ENCODE measurements at places on chromosomes 5 and 9.

GRCh38 chr5:5132234-5132633, 7.9 kb upstream of the ADAMTS16 start:
- no peak for DNase-seq

- no peak for DNase-seq
Measured at GRCh38 chr9:22446950-22447617, 460 bp downstream of the DMRTA1 start.

GRCh38 chr5:107919361-107919760, 248.6 kb upstream of the EFNA5 start:
- no peak for DNase-seq

DNA sequence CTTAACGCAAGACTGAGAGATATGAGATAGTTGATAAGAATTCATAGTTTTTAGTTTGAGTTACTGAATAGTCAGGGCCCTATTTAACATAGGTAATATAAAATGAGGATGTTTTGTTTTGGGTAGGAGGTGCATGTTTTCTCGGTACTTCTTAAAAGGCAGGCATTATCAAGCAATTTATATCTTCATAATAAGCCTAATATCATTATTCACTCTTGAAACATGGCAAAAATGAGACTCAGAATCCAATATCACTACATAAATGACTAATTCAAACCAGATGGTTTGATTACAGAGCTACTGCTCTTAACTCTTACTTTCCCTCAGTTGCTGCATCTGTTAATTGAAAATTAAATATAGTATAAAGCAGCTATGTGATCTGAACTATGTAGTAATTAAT, 2038.7 kb downstream of the EFNA5 start:
- no peak for DNase-seq

GRCh38 chr5:73764586-73764985, 138.6 kb downstream of the ARHGEF28 start:
- no peak for DNase-seq

- DNase-seq: no peak
Measured at GRCh38 chr9:82255481-82256176, 267.1 kb downstream of the SPATA31D1 start.

DNA sequence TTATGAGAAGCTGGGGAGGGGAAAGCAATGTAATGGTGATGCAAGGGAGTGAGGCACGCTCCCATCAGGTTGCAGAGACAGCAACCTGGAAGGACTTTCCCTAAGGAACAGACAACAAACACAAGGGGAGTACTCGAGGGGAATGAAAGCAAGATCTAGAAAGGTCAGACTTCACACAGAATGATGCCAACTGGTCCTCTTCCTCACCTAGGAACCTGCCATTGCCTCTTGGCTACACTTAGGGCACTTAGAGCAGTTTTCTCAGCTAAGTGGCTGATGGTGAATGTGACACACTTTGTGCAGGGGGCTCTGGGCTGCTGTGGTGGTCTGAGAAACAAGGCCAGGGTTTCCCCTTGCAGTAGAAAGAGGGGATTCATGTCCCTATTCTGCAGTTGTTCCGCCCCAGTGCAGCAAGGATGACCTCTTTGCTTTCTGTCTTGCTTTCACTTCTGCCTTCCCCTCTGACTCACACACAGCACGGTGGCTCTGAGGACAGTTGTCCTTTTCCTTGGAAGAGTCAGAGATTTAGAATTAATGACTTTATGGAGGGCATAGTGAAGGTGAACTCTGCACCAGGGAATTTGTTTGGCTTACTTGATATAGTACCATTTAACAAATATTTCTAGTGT, 394.0 kb upstream of the KLF4 start:
- DNase-seq: no peak

DNA sequence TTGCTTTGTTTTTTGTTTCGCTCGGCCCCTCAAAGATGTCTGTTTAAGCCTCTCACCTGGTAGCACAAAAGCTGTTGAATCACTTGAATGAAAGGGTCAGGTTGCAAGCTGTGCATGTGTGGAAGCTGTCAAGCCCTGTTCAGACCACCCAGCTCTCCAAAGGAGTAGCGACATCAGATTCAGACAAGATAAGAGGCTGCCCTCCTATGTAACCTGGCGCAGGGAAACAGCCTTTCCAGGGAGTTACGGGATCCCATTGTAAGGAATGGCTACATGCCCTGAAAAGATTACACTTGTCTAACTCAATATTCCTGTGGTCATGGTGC, 2.9 kb downstream of the FREM1 start:
- no peak for DNase-seq

DNA sequence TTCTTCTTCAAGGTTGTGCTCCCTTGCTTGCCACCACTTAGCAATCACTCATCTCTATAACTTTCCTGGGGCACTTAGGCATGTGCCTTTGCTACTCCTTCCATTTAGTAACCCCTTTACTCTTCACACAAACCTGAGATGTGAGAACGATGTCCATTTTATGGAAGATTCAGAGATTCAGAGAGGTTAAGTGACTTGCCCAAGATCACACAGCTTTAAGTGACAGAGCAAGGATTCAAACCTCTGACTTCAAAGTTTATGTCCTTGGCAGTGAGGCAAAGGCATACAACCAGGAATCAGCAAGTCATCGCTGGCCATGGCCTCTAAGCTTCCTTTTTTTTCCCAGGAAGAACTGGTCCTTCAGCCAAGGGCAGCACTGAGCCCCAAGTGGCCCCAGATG, 56.0 kb upstream of the GALNT10 start:
- DNase-seq: no peak

DNA sequence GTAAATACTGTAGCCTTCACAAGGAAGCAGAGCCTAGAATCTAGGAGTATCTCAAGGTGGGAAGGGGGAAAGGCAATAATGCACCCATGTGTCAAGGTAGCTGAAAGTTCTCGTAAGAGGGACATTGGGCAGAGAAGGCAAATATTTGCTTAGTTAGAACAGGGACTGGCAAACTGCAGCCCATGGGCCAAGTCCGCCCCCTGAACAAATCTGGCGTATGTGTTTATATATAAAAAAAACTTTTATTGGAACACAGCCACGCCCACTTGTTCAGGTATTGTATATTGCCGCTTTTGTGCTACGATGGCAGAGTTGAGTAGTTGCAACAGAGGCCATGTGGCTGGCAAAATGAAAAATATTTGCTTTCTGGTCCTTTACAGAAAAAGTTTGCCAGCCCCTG, 16.1 kb downstream of the KCNN2 start:
- no peak for DNase-seq

- no peak for DNase-seq
Measured at GRCh38 chr9:94900222-94901018, 173.9 kb downstream of the AOPEP start.

DNA sequence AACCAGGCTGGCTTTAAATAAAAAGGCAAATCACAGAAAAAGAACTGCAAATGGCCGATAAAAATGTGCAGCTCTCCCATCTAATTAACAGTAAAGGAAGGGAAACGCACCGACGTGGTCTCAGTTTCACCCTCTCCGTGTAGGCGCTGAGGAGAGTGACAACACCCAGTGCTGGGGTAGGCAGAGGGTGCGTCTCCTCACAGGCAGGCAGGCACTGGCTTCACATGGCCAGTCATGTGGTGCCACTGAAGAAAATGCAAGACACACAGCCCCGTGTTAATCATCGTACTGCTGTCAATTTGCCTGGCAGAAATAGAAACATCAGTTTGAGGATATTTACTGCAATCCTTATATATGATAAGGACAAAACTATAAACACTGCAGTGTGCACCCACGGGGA, 178.4 kb downstream of the FANCC start:
- no peak for DNase-seq

GRCh38 chr5:138664276-138664943, 88.8 kb upstream of the CTNNA1 start:
- DNase-seq: no peak

DNA sequence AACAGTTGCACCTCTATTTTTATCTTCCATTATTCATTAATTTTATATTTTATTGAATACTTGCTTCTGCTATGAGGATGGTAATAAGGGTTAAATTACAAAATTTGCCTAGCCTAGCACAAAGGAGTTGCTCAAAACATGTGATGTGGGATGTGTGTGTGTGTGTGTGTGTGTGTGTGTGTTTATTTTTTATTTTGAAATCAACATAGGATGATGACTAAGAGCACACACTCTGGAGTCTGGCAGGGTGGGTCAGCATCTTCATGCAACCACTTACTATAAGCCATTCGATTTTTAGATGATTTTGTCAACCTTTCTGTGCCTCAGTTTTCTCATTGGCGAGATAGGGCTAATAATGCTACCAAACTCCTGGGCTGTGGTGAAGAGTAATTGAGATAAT, 57.7 kb upstream of the MAMDC2 start:
- no peak for DNase-seq

DNA sequence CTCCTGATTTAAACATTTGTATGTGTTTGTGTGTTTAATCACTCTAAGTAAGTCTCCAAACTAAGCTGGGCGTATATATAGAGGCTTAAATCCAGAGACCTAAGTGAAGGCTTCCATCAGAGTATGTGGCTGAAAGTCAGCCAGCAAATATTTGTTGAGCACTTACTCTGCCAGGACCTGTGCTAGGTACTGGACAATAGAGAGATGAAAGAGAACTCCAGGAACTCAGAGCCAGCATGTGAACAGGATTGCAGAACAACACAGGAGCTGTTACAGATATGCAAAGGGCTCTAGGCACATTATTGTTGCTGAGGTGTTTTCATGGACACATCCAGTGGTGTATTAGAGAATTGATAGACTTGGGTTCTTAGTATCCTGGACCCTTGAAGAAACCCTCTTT, 4.7 kb upstream of the BNIP1 start:
- no peak for DNase-seq

DNA sequence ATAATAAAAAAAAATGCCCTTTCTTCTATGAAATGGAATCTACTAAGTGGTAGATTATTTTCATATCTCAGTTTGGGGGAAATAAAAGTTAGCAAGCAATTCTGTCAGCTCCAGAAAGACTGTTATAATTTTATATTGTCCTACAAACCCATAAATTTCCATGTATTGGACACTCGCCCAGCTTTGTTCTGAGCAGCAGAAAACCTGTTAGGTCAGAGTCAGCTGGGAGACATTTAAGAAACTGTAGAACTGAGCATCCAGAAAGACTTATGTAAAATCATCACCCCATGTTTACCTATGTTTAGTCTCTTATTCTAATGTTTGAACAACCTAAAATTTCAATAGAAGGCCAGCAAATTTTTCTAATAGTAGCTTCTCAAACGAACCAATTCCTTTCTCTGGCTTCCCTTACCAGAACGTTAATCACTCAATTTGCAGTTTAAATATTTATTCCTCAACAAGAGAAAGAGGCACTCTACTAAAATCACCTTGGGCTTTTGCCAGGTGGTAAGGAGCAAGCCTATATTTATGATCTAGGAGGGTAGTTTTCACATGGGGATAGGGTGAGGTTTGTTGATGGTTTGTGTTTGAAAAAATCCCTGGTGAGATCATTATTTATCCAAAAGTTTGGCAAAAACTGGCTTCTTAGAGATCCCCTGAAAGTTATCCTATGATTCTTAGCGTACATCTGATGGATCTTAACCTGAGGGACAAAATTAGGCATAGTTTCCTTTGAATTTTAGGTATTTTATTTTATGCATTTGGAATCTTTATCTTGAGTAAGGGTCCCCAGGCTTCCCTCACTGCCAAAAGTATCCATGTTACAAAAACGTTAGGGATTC, 34.4 kb downstream of the MACROH2A1 start:
- no peak for DNase-seq

- DNase-seq: no peak
Measured at GRCh38 chr5:178428341-178429155, 161.6 kb downstream of the COL23A1 start.

- no peak for DNase-seq
Measured at GRCh38 chr9:99559776-99560175, 261.9 kb upstream of the NR4A3 start.
